ENCODE measurements at places on chromosomes 13 and 19.

- no peak for DNase-seq
Observed at GRCh38 chr13:39283072-39283471, 244.8 kb downstream of the NHLRC3 start.

- DNase-seq = no peak
Observed at GRCh38 chr13:80860845-80861244, 519.9 kb upstream of the SPRY2 start.

- no peak for DNase-seq
Observed at GRCh38 chr19:4035582-4035981, 28.0 kb downstream of the PIAS4 start.

DNA sequence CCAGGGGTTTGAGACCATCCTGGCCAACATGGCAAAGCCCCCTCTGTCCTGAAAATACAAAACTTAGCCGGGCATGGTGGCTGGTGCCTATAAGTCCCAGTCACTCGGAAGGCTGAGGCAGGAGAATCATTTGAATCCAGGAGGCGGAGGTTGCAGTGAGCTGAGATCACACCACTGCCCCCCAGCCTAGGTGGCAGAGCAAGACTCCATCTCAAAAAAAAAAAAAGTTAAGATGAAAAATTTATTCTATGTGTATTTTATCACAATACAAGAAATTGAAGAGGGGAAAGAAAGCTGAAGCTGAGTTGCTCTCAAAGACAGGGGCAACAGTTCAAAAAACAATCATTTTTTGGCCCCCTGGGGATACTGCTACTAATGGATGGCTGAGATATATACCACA lies 31.1 kb downstream of the INSR start:
- DNase-seq = no peak

- no peak for DNase-seq
Observed at GRCh38 chr13:98504371-98504963, 72.4 kb downstream of the STK24 start.

DNA sequence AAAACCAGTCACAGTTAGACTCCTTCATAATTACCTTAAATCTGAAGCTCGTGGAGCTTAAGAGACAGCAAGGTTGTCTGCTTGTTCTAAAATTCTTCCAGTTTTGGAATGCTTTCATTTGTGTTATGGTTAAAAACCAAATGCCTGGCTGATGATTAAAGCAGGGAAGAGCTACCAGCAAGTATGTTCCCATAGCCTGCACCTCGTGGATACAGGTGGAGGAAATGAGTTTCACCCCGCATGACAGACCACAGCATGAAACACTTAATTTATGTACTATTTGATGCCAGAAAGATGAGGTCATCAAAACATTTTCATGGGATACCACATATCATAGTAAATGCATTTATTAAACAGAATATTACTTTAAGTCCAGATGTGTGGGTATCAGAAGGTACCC lies 416 bp upstream of the DOCK9 start:
- no peak for DNase-seq

DNA sequence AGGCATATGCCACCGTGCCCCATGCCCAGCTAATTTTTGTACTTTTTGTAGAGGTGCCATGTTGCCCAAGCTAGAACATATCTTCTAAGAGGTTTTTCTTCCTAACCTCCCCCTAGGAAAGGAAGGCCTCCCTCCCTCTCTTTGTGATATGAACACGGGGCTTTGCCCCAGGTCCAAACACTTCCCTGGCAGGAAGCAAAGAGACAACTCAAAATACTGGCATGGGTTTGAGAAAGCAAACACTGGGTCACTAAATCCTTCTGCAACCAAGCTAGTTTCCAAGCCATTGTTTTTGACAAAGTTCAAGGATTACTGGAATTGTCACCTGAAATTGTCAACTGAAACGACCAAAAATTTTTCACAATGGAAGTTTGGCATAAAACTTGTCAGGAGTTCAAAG lies 8.8 kb downstream of the CC2D1A start:
- no peak for DNase-seq

GRCh38 chr19:23528376-23528775 lies 133.1 kb upstream of the ZNF91 start:
- no peak for DNase-seq

DNA sequence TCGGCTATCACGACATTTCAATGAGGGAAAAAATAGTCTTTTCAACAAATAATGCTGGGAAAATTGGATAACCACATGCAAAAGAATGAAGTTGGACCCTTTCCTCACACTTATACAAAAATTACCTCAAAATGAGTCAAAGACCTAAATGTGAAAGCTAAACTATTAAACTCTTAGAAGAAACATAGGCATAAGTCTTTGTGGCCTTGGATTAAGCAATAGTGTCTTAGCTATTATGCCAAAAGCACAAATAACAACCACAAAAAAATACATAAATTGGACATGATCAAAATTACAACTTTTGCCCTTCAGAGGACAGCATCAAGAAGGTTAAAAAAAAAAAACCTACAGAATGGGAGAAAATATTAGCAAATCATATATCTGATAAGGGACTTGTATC lies 156.6 kb downstream of the FOXO1 start:
- DNase-seq = no peak

DNA sequence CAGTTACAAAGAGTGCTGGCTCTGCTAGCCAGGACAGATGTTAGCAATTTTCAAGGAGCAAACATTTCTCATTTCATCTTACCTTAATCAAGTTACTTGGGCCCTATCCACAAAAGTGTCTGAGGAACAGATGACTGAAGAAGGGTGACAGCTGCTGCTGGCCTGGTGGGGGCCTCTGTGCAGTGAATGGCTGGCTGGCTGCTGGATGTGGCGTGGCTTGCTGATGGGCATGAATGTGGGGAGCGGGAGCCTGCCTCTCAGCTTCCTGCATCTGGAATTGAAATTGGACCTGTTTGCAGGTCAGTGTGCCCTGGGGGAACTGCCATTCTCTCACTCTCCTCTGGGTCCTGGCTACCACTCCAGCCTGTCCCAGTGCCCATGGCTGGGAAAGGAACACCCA lies 94.7 kb downstream of the RGCC start:
- DNase-seq = no peak

GRCh38 chr13:34738254-34738992 lies 203.6 kb upstream of the NBEA start:
- no peak for DNase-seq

GRCh38 chr19:18091217-18091608 lies 4.5 kb upstream of the IL12RB1 start:
- DNase-seq = peak; percentile 75

DNA sequence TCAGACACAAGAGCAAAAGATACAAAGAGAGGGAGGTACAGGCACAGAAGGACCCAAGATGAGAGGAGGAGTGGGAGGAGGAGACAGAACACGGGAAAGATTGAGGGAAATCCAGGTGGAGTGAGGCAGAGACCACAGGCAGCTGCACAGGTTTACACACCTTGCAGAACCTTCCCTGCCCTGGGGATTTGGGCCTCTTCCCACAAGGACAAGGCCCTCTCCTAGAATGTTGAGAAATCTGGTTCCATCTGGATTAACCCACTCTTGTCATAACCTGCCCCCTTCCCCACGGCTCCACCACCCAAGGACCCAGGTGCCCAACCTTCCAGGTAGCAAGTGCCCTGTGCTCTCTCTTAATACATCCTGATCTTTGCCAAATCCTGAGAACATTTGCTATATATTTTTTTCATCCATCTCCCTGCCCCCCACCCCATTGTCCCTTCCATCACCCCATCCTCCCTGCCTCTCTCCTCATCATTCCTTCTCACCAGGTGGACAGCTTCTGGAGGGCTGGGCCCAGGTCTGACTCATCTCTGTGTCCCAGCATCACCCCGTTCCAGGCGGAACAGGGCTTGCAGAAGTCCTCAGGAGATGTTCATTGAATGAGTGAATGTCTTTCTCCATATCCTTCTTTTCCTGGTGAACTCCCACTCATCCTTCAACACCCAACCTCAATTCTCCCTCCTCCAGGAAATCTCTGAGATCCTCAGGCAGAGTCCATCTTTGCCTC lies 8.8 kb upstream of the KLK8 start:
- no peak for DNase-seq

DNA sequence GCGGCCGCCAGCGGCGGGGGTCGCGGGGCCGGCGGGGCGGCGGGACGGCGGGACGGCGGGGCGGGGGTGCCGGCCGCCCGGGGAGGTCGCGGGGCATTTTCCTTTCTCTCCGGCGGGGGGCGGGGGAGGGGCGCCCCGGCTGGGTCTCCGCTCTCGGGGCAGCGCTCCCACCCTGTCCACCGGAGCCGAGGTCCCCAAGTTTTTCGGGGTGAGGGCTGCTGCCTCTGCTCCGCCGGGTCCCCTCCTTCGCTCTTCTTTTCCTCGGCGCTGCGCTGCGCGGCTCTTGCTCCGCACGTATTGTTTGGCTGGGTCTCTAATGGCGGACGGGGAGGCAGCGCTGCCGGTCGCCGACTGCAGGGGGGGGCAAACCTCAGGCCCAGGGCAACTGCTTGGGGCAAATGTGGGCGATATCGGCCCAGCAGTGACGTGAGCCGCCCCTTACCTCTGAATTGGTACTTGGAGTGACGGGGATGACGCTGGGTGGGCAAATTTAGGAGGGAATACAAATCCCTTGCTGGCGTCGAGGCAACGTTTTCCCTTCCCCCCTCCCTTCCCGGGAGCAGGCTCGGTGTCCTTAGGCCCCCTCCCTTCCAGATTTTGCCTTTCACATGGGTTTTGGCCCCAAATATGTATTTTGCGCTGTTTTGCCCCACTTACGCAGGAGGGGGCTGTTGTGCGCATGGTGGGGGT lies 759 bp downstream of the ZMYM2 start:
- DNase-seq = peak; percentile 72

DNA sequence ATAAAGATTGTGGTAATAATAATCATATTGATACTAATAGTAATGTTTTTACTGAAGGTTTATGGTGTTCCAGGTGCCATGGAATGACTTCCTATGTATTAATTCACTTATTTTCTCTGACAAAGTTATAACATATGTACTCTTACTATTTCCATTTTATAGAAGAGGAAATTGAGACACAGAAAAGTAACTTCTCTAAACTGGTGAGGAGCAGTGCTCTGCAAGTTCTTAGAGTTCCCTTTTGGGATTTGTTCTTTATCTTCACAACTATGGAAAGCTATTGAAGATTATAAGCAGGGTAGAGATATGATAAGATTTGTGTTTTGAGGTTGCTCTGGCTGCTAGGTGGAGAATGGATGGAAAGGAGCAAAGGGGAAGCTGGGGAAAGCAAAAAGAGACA lies 83.9 kb upstream of the OLFM4 start:
- no peak for DNase-seq

- DNase-seq = no peak
Observed at GRCh38 chr13:24241336-24241735, 68.0 kb upstream of the C1QTNF9 start.

DNA sequence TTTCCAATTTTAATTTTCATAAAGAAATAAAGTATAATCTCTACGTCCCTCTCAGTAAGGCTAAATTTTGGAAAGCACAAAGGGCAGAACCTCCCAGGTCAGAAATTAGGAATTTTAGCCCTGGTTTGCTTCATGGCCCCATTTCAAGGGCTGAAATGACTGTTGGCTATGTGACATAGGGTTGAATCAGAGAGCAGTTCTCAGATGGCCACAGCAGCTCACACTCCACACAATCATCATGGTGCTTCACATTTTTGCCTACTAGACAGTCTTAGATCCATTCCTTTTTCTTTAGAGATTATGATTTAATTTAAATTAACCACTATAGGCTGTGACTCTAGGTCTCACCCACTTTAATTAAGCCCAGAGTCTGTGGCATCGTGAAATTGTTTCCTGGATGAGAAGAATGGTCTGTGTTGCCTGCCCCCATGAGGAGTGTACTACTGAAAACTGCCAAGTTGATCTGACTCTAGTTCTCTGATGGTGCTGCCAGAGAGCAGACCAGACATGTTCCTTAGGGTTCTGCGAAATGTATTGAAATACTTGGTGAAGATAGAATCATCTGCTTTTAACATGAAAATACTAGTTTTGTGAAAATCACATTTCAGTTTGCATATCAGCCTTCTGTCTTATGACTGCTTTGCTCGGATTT lies 57.4 kb downstream of the ESD start:
- DNase-seq = no peak

GRCh38 chr13:37342205-37342604 lies 236.7 kb upstream of the CSNK1A1L start:
- DNase-seq = no peak

- DNase-seq = peak; percentile 5
Observed at GRCh38 chr13:94967183-94968039, 255.1 kb upstream of the SOX21 start.

DNA sequence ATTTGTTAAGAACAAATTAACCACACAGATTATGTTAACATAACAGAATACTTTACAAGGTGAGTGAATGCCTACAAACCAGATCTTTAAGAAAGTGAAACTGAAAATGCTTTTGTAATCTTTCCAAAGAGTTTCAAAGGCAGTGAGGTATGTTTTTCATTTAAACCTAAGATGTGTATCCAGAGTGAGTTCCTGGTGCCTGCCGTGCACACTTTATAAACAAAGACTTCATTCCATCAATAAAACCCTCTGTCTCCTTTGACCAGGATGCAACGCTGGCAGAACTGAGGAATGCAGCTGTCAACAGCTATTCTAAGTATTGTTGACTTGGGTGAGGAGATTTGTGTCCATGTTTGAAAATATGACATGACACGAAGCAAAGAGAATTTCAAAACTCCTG lies 344.6 kb downstream of the DNAJC15 start:
- no peak for DNase-seq

GRCh38 chr19:6402837-6403608 lies 10.1 kb upstream of the GTF2F1 start:
- no peak for DNase-seq

DNA sequence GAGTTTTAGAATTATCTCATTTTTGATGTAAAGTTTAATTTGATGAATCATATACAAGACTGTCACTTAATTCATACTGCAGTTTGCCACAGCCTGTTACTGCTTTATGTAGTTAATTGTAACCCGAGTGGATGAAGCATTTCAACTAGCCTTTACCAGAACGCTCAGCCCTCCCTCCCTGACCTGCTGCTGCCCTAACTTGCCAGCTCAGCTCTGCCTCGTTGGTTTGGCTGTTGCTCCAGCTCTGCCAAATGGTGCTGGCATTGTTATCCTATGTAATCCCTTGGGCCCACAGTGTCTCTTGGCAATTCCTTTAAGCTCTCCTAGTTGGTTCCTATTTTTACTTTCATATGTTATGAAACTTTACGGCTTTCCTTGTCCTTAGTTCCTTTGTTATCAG lies 113.3 kb downstream of the LMO7 start:
- no peak for DNase-seq

GRCh38 chr19:31821346-31821745 lies 472.1 kb upstream of the TSHZ3 start:
- no peak for DNase-seq

DNA sequence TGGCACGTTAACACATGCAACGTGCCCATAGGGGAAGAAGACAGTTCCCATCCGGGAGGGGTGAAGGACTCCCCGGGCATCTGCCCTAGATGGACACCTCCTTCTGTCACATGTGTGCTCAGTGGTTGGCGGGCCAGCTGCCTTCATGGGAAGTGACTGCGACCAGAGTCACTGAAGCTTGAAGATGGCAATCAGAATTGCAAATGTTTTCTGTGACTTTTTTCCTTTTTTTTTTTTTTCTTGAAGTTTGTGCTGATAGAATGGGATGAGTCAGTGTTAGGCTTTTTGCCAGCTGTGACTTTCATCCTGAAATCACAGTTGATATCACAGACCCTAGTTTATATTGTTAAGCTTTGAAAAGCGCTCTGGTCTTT lies 109.2 kb upstream of the MCF2L start:
- DNase-seq = no peak

All from stimulated activated CD4-positive, alpha-beta T cell treated with anti-CD3 and anti-CD28 coated beads, Interleukin-4, amount 100 ng/mL, for 1 hour (primary cell).